ENCODE measurements at places on chromosomes 1 and 21.

- no peak for DNase-seq
Observed at GRCh38 chr1:111475701-111476100, 1.9 kb downstream of the C1orf162 start.

- no peak for DNase-seq
Observed at GRCh38 chr1:66435541-66435940, 98.4 kb upstream of the SGIP1 start.

DNA sequence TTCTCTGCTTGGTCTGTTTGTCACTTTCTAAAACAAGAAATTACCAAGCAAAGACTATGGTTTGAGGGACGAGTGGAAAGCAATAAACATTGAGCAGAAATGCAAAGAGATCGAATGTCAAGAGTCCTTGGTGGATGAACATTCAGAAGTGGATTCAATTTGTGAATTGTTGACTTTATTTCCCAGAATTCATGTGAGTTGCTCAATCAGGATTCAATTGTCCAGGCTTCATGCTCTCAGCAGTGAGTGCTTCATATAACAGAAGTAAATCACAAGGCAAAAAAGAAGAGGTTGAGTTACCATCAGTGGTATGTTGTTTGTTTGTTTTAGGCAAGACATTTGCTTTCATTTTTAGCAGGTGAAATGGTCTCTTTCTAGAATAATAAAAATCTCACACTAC lies 31.9 kb downstream of the NGF start:
- no peak for DNase-seq

GRCh38 chr21:18049461-18049860 lies 195.2 kb upstream of the CHODL start:
- DNase-seq = no peak

DNA sequence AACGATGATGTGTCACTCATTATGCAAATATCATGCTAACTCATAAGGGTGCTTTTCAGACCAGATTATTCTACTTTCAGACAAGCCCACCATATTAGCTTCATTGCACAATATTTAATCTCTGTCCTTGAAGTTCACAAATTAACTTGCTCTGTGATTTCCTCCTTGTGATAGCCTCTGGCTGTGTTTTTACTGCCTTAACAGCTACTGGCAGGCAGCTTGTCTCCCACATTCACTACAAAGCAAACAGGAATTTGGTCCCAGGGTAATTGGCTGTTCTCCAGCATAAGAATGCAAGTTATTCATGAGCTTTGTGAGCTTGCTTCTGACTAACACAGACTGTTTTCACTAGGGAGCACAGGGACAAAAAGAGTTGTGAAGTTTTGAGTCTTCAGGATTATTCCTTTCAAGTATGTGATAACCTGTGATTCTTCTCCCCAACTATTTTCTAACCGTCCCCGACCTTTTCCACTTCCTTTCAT lies 87.9 kb upstream of the HMCN1 start:
- peak; percentile 98 for DNase-seq

GRCh38 chr1:245200146-245200545 lies 45.4 kb downstream of the KIF26B start:
- no peak for DNase-seq

Measured in BJ (cell line).